ENCODE measurements at places on chromosomes 11 and 22. TPM values are rescaled to one million over a fixed set of nuclear protein-coding genes. Genes with fewer than 3 reads are reported as not detected.

DNA sequence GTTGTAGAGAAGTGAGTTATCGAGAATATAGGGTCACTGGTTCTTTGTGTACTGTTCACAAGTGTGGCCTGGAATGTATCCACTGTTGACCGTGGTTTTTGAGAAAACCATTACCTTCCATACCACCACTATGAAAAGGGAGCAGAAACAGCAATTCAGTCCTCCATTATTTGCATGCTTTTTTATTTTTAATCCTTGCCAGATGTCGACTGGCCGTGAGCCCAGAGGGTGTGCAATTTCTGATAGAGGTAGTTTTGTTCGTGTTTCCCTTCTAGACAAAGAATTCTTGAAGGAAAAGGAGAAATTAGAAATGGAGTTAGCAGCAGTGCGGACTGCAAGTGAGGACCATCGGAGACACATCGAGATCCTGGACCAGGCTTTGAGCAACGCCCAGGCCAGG is 81.7 kb downstream of the AMOTL1 start:
- H3K4me1 ChIP-seq = no peaks in the 10 kb centered on the region
- DNase-seq = no peak
- no peak overlapping the region for H3K4me3 ChIP-seq
- H3K36me3 ChIP-seq = no peaks in the 10 kb centered on the region

DNA sequence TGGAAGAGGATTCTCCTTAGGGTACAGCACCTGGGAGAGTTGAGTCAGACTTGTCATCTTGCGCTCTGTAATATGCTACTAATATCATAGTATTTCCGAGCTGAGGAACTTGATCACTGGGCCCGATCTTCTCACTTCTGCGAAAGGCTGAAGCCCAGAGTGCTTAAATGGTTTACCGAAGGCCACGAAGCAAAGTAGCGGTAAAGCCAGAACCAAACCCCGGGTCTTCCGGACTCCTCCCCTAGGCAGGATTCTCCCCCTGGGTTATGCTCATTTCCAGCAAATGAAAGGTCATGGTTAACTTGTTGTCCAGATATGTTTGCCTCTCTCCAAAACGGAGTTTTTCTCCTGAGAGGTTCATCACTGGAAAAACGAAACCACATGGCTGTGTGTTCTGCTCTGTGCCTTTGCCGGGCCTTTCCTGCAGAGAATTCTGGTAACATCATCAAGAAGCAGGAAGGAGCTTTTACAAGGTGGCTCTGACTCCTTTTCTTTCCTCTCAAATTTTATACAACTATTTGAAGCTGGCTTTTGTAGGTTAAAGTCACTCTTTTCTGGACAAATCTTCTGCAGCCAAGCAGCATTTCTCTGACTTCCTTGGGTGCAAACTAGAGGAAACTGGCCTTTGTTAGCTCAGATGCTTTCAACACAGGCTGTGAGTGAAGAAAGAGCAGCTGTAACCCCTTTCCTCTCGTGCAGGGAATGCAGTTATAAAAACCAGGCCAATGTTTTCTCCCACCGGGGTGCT is 35.5 kb downstream of the UBASH3B start:
- peak overlapping the region; percentile 34 for H3K4me3 ChIP-seq
- H3K36me3 ChIP-seq = no peaks in the 10 kb centered on the region
- no peaks in the 10 kb centered on the region for H3K27me3 ChIP-seq
- peak; percentile 38 for DNase-seq

- no peaks in the 10 kb centered on the region for H3K36me3 ChIP-seq
- no peak overlapping the region for H3K27ac ChIP-seq
- H3K4me3 ChIP-seq = no peak overlapping the region
- DNase-seq = no peak
Measured at GRCh38 chr11:40062616-40063015, 1396.8 kb downstream of the LRRC4C start.

- H3K27me3 ChIP-seq = no peaks in the 10 kb centered on the region
- no peaks in the 10 kb centered on the region for H3K4me1 ChIP-seq
- no peak for DNase-seq
- no peak overlapping the region for H3K27ac ChIP-seq
- H3K4me3 ChIP-seq = no peak overlapping the region
Measured at GRCh38 chr22:39577900-39578299, 7.3 kb downstream of the CACNA1I start.

DNA sequence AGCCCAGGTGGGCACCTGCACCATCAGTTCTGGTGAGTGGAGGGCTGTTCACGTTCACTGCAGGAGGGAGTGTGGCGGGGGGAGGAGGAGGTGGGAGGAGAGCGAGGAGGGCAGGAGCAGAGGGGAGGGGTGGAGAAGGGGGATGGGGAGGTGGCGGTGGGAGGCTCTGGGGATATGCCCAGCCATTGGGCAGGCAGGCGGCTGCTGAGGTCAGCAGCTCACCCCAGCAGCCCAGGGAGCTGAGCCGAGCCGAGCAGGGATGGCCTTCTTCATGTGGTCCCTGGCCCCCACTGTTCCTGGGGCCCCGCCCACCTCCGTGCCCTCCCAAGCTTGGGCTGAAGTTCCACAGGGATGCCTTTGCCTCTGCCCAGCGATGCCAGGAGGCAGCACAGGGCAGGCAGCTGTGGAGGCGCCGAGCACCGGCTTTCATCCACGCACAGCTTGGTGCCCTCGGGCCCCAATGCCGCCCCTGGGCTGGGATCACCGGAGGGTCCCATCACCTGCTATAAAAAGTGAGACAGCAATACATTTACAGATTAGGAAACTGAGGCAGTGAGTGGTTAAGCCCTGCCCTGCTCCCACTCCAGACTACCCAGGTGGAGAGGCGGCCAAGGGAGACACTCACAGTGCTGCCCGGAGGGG is 21.6 kb downstream of the RTN4R start:
- H3K4me3 ChIP-seq = no peak overlapping the region
- H3K27me3 ChIP-seq = no peaks in the 10 kb centered on the region
- H3K4me1 ChIP-seq = peaks cover 54% of the 10 kb centered on the region
- no peak for DNase-seq
- no peak overlapping the region for H3K27ac ChIP-seq
- H3K36me3 ChIP-seq = no peaks in the 10 kb centered on the region

- H3K27ac ChIP-seq = no peak overlapping the region
- H3K4me3 ChIP-seq = no peak overlapping the region
- H3K36me3 ChIP-seq = no peaks in the 10 kb centered on the region
- no peak for DNase-seq
- no peaks in the 10 kb centered on the region for H3K4me1 ChIP-seq
Measured at GRCh38 chr22:24459911-24460310, 32.5 kb downstream of the ADORA2A start.

The SNAP29 gene
- 15.1 TPM for total RNA-seq

The DEFB131B gene
- total RNA-seq = not detected

The ARFIP2 gene
- total RNA-seq = 78.1 TPM

All from CD4-positive, alpha-beta T cell (primary cell).